ENCODE measurements at places on chromosomes 1 and 21.

GRCh38 chr1:15075817-15076216, 77.7 kb upstream of the TMEM51 start:
- no peak for DNase-seq

DNA sequence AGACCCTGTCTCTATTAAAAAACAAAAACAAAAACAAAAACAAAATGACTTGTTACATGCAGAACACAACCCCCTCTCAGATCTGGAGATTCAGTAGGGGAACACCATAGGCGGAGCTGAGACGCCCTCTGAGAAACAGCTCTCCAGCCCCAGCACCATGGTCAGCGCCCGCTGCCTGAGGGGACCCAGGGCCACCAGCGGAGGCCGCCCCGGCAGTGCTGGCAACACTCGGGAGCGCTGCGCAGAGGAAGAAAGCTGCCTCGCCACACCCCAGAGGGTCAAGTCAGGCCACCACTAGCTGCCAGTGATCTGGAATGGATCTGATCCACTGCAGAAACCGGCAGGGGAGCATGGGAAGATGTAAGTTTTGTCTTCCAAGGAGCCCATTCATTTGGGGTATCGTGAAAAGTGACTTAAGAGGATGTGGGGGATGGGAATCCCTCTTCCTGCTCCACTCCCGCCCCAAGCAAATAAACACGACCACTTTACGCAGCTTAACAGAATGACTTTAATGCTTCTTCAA, 3.1 kb downstream of the ACTA1 start:
- peak; percentile 10 for DNase-seq

DNA sequence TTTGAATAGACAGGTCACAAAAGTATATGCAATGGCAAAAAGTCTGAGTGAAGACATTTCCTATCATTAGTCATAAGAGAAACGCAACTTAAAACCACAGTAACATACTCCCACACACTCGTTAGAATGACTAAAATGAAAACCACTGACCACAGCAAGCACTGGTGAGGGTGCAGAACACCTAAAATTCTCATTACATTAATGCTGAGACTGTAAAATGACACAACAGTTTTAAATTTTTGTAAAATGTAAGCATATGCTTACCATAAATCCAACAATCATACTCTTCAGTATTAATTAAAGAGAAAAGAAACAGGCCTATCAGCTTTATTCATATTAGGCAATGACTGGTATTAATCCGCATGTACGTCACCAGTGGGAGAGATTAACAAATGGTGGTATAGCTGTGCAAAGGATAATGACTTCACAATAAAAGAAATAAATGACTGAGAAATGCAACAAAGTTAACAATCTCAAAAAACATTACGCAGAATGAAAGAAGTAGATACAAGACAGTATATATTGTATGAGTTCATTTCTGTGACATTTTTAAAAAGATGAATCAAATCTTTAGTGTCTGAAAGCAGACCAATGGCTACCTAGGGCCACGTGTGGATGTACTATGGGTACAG, 253.5 kb downstream of the AKT3 start:
- DNase-seq, result peak; percentile 53

GRCh38 chr1:36366091-36366661, 19.5 kb downstream of the STK40 start:
- no peak for DNase-seq

DNA sequence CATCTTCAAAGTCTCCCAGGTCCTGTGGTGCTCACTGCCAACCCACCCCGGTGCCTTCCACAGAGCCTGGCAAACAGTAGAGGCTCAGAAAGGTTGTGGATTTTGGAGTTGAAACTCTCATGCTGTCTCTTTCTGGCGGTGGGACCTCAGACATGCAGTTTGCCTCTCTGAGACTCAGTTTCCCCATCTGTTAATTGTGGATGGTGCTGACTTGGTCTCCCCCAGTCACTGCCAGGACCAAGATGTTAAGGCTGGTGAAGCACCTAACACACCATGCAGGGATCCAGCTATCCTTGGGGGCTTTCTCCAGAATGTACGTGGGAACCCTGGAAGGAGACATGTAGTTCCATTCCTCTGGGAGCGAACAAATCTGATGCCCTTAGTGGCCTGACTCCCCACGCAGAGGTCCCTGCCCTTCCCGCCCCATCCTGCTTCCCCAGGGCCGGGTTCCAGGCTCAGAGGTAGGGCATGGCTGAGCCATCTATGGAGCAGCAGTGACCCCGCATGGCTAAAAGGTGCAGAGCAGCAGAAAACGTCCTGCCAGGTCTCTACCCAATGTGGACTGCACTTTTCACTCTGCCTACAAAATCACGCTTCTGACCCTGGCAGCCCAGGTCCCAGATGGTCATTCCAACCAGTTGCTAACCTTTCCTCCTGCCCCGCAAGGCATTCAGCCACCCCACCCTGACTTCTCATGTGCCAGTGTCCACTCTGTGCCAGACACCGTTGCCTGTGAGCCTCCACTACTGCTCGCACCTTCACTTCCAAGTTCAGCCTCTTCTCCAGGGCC, 9.2 kb upstream of the TTC22 start:
- DNase-seq, result peak; percentile 23

- no peak for DNase-seq
Measured at GRCh38 chr1:39642796-39643195, 3.4 kb upstream of the HEYL start.

DNA sequence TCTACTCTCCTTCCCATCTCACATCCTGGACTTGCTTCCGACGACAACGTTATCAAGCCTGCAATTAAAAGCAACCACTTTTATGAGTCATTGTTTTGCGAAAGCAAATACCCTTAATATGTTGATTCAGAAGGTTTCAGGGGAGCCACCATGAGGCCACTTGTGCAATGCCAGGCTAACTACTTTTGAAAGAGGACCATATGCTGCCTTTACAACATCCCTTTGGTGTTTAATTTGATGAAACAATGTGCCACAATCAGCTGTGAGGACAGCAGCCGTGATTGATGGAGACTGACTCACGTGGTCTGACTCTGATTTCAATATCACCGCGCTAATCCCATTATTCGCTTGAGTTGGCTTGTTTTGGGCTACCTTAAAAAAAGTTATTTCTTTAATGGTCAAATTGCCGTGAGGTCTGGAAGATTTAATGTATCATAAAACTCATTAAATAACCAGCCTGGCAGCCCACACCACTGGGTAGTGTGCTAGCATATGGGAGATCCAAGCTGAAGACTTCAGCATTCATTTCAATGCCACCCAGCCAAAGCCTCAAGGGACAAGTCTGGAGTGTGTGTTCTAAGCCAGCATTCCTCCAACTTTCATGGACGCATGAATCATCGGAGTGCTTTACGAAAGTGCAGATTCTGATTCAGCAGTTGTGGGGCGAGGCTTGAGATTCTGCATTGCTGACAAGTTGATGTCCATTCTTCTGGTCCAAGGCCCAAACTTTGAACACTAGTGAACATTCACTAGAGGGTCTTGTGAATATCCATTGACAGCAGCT, 73.3 kb upstream of the PAXBP1 start:
- DNase-seq, result peak; percentile 42

- DNase-seq, result no peak
Measured at GRCh38 chr21:29168891-29169315, 38.5 kb downstream of the MAP3K7CL start.

GRCh38 chr1:51875291-51875772, 3.2 kb downstream of the NRDC start:
- no peak for DNase-seq

DNA sequence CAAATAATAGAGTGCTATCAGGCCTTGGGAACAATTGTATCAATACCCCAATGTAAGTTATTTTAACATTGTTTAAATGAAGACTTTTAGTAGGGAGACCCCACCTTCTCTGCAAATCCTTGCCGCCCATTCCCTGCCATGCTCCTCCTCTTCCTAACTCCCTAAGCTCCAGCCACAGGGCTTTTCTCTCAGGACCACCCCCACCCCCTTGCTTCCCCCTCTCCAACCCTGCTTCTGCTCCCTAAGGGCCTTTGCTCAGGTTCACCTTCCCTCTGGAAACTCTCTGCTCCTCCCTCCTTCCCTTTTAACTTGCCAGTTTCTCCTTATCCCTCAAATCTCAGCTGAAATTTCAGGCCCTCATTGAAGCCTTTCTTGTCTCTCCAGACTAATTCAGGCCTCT, 16.8 kb downstream of the CCDC190 start:
- DNase-seq, result no peak

DNA sequence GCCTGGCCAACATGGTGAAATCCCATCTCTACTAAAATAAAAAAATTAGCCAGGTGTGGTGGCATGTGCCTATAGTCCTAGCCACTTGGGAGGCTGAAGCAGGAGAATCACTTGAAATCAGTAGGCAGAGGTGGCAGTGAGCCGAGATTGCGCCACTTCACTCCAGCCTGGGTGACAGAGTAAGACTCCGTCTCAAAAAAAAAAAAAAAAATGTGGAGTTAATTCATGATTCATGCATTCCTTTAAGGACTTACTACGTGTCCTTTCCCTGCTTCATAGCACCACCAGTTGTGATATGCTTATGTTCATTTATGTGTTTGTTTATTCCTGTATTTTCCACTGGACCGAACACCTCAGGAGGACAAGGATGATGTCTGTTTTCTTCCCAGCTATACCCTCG, 12.7 kb upstream of the PRELP start:
- DNase-seq, result peak; percentile 55

DNA sequence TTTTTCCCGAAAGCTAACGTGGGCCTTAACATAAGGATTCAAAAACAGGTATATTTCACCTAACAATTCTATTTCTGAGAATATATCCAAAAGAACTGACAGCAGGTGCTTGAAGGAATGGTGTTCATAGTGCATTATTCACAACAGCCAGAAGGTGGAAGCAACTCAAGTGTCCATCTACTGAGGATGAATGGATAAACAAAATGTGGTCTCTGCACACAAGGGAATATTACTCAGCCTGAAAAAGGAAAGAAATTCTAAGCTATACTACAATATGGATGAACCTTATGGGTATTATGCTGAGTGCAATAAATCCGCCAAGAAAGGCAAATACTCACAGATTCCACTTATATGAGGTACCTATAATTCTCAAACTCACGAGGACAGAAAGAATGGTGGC, 6.1 kb upstream of the RIPPLY3 start:
- no peak for DNase-seq

DNA sequence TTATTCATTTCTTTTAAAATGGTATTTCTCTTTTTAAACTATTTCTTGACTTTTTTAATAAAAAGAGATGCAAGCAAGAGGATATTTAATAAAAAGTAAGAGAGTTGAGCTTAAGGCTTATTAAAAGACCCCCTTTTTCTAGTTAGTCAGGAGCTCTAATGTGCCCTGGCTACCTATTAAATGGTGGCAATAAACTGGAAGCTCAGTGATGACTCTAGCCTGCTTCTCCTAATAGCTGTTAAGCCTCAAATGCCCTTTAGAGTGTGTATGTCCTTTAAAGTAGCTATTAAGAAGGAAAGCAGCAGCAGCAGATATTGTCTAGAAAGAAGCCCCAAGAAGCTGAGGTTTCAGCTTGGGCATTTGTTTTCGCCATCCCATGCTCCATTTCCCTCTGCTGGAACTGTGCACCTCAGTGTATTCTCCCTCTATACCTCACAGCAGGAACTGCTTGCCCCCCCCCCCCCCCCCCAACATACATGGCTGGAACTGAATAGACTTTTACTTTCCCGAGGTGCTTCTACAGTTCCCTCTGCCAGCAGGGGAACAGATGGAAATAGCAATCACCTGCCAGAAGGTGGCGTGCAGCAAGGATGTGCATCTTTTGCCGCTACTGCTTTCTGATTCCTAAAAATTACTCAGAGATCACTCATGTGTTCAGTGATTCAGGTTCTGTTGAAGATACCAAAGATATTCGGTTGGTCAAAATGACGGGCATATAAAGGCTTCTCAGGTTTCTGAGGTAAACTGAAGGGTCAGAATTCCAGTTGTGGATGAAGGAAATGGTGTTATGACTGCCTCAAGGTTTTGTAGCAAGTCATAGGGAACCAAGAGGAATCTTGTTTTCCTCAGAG, 2.5 kb downstream of the RGS4 start:
- peak; percentile 76 for DNase-seq

DNA sequence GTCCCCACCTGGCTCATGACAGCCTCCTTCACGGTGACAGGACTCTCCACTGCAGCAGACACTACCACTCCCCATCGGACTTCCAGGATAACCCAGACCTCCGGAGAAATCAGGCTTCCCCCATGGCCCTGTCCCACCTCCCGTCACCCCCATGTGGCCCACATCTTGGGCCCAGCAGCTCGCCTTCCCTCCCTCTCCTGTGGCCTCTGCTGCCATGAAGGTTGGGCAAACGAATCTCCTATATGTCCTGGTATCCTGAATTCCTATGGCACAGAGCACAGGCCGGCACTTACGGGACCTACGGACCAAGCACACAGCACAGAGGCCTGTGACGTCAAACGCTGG, 82.0 kb downstream of the NPHP4 start:
- no peak for DNase-seq

GRCh38 chr1:22507587-22507986, 55.7 kb upstream of the EPHA8 start:
- no peak for DNase-seq

DNA sequence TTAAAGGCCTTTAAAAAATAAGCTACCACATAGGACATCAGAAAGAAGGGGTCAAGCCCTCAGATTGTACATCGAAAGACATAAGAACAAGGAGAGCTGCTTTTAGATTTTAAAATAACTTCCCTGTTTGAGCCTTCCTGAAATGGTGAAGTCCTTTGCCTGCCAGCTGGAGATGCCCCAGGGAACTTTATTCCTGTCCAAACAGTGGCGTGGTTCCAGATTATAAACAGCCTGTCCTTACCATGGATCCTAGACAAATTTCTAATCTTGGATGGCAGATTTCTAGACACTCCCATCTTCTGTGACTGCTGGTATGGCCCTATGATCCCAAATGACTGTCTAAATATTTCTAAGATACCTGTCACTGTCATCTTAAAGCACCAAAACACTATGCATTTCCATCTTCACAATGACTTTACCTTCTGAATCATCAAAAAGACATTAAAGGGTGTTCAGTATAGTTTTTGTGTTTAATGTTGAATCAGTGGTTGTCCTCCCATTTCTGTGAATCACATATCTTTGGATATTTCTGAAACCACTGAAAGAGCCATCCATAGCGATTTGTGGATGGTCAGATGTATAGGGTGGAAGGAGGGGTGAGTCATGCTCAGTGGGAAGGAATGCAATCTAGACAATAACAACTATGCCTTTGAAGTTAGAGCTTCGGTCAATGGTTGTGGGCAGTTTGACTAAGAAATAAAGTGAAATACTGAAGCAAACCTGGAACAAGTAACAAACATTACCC, 23.2 kb downstream of the ILDR2 start:
- no peak for DNase-seq

GRCh38 chr1:4394366-4394765, 260.0 kb upstream of the AJAP1 start:
- DNase-seq, result no peak

DNA sequence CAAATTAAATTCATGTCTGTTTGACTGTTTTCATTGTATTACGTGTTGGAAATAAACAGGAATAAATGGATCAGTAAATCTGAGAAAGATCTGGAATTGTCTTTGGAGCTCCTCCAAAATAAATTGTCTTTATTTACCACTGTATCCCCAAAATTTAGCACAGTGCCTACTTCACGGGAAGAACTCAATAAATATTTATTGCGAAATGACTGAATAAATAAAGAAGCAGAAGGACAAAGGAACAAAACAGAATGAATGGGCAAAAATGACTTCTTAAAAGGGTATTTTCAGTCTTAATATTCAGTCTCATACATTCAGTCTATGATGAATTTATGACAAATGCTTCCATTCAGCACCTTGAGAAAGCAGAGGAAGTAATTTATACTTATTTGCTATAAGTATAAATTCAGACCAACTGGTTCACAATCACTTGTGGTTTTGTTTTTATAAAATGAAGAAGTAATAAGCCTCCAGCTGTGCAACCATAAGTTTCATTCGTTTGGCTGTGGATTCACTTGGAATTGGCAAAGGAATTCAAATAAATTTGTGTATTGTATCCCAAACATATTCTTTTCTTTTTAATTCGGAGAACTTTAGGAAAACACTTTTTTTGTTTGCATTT, 19.2 kb upstream of the PRKAA2 start:
- no peak for DNase-seq
